ENCODE measurements at places on chromosomes 4 and X. TPM values are rescaled to one million over a fixed set of nuclear protein-coding genes. Genes with fewer than 3 reads are reported as not detected.
A peak's percentile ranks its signal among the peaks of the same experiment; 100 is the strongest.

The PPP1R2C gene
- total RNA-seq: not detected

DNA sequence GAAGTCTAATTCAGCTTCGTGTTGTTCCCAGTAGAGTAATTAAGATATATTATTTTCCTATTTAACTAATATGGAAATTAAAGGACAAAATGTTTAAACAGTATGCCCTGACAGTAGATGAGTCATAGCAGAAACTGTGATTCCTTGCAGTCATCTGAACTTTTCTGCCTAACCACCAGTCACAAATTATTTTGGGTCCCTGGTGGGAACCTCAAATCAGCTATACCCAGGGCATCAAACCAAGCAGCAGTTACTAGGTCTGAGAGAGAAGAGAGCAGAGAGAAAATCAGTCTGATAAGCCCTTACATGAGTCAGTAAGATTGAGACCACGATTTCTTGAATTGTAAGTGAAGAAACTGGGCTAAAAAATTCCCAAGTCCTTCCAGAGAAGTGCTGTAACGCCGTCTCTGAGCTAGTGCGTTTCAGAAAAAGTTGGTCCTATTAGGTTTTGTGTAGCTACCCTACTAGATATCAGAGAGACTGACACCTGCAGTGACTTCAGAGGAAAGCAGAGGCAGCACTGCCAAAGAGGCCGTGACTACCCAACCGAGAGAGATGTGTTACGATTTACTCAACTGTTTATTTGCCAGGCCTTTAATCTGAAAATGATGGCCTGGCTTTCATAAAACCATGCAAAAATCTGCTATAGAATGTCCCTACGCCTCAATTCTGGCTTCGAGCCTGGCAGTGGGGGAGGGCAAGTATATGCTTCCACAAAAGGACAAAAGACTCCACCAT lies 21.7 kb upstream of the GPM6A start:
- DNase-seq: no peak

The BRS3 gene
- not detected for total RNA-seq

DNA sequence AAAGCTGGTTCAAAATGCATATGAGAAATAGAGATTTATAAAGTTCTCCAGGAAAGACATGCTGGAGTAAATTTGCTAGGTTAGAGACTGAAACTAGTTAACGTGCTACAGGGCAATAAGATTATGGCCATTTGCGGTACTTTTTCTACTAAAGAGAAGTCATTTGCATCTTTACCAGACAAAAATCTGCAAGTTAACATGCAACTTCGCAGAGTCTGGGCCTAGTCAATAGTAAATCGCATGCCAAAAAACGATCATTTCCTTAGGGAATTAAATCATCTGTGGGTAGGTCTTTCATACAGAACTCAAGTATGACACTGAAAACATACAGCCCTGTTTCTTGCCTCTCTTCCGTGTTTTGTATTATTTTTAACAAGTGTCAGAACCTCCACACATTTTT lies 32.8 kb upstream of the REST start:
- no peak for DNase-seq

DNA sequence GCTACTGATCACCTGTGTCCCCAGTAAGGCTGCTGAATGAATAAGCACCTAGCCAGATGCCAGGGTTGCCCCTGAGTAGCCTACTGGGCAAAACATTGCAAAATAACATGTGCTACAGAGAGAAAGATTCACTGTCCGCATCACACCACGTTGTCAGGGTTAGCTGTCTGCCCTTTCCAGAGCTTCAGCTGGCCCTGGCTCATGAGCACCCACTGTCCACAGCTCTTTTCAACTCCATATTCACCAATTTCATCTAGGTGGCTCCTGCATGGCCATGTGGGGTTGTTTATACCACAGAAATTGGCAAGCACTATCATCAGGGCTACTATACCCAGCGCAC lies 227.7 kb upstream of the PSAPL1 start:
- no peak for DNase-seq

- no peak for DNase-seq
These were observed 71.1 kb downstream of the NSG1 start for GRCh38 chr4:4457803-4458553.

GRCh38 chr4:3366893-3367775 lies 74.3 kb downstream of the RGS12 start:
- no peak for DNase-seq

DNA sequence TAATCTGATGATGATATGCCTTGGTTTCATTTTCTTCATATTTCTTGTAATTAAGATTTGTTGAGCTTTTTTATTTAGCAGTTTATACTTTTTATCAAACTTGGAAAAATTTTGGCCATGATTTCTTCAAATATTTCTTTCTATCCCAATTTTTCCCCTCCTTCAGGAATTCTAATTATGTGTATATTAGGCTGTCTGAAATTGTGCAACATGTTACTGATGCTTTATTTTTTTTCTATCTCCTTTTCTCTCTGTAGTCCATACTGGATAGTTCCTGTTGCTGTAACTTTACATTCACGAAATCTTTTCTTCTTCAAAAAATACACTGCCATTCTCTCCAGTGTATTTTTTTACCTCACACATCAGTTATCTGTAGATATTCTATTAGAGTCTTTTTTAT lies 10.8 kb downstream of the THAP6 start:
- no peak for DNase-seq

DNA sequence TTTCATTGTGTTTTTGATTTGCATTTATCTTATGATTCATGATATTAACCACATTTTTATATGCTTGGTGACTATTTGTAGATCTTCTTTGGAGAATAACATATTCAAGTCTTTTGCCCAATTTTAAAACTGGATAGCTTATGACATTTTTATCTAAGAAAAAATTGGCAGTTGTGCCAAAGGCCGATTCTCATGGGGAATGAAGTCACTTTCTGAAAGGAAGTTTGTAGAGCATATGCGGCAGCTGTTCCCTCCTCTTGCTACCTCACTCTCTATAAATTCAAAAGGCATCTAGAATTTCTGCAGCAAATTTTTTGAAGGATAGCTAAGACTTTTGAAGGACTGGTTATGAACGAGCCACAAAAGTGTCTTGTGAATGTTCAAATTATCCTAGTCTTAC lies 2353.5 kb downstream of the ARAP2 start:
- DNase-seq: no peak

The EDA gene
- 19.2 TPM for total RNA-seq

GRCh38 chr4:150123796-150124677 lies 45.8 kb downstream of the DCLK2 start:
- no peak for DNase-seq

DNA sequence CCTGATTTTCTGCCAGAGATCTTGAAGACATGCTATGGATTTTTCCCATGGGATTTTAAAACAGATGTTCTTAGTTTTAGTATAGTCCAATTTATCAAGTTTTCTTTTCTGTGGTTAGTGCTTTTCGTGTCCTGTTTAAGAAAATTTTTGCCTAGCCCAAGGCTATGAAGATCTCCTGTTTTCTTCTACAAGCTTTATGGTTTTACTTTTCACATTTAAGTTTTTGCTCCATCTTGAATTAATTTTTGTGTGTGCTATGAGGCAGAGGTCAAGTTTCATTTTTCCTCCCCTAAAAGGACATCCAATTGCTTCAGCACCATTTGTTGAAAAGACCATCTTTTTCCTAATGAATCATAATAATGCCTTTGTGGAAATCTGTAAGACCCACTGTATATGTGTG lies 65.6 kb downstream of the POLR2B start:
- no peak for DNase-seq

GRCh38 chrX:1321674-1322073 lies 14.9 kb upstream of the IL3RA start:
- peak; percentile 6 for DNase-seq

GRCh38 chr4:146585761-146586333 lies 52.8 kb upstream of the POU4F2 start:
- DNase-seq: no peak

The KCTD8 gene
- total RNA-seq: 0.54 TPM

The SLIT2 gene
- 10.4 TPM for total RNA-seq

- DNase-seq: no peak
These were observed 116.1 kb downstream of the REELD1 start for GRCh38 chr4:146330392-146330791.

The MAOA gene
- 97.7 TPM for total RNA-seq

GRCh38 chr4:126268106-126268505 lies 953.4 kb downstream of the FAT4 start:
- DNase-seq: no peak

The SPOCK3 gene
- not detected for total RNA-seq

The LNX1 gene
- 11.5 TPM for total RNA-seq

The CNKSR2 gene
- total RNA-seq: 0.79 TPM

The ARX gene
- not detected for total RNA-seq

GRCh38 chr4:184657144-184657543 lies 7.6 kb downstream of the PRIMPOL start:
- DNase-seq: no peak

GRCh38 chr4:5448221-5448620 lies 260.1 kb downstream of the EVC2 start:
- DNase-seq: no peak

DNA sequence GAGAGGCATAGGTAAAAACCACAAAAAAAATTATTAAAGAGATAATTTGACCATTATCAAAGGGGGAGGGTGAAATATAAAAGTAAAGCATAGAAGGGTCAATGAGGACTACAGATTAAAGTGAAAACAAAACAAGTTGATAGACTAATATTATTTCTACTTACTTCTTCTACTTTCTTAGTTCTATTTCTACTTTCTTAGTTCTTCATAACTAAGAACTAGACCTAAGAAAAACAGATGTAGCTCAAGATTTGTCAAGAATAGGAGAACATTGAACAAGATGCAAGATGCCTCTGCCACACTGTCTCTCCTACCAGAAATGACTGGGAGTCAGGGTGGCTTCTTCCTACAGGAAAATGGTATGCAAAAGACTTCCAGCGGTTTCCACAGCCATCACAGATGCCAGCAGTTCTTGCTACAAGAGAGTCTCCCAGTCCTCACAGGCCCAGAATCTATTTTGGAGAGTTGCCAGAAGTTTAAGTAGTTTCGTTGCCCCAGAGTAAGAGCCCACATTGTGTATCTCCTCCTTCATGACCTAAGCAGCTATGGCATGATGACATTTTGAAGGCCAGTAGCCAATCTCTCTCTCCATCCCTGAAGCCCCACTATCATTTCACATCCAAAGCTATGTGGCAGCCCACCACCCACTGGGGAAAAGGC lies 42.9 kb upstream of the DDX60 start:
- DNase-seq: no peak

- DNase-seq: no peak
These were observed 6.7 kb downstream of the SHISA3 start for GRCh38 chr4:42404001-42404400.

DNA sequence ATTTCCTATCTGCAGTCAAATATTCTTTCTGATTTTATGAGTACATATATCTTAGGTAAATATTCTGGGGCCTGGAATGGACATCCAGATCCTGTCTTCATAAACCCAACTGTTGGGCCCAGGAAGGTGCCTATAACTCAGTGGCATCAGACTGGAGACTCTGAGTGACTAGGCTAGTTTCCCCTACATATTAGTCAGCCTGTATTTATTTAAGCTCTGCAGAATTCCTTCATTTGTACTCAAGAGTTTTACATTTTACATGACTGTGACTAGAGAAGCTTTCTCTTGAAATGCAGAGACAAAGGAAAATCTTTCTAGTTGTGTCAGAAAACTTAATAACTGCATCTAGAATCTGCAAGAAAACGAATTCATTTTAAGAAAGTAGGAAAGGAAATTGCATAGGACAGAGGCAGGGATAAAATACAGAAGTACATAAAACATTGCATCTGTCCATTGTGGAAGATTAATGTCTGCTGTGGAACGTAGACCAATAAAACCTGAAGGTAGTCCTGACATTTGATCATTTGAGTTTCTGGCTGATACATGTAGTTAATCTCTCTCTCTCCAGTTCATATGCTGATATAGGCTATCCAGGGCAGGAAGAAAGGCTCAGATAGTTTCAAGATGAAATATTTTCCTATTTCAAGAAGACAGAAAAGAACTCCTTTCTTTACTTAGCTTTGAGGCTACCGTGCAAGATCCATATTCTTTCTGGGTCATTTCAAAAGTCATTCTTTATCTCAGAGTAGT lies 78.2 kb downstream of the OPHN1 start:
- DNase-seq: no peak

The UGT2B15 gene
- not detected for total RNA-seq

The HAND2 gene
- total RNA-seq: 154 TPM

GRCh38 chrX:135521405-135522131 lies 1.1 kb downstream of the INTS6L start:
- peak; percentile 93 for DNase-seq

GRCh38 chr4:186107947-186108346 lies 3.4 kb downstream of the FAM149A start:
- DNase-seq: no peak

The EPHA5 gene
- total RNA-seq: 0.74 TPM

The ARMCX1 gene
- total RNA-seq: 35.3 TPM

The IL13RA2 gene
- total RNA-seq: not detected

The CHRNA9 gene
- total RNA-seq: not detected

The GLRA2 gene
- not detected for total RNA-seq

The C1QTNF7 gene
- total RNA-seq: 2.3 TPM

The CT83 gene
- total RNA-seq: not detected

DNA sequence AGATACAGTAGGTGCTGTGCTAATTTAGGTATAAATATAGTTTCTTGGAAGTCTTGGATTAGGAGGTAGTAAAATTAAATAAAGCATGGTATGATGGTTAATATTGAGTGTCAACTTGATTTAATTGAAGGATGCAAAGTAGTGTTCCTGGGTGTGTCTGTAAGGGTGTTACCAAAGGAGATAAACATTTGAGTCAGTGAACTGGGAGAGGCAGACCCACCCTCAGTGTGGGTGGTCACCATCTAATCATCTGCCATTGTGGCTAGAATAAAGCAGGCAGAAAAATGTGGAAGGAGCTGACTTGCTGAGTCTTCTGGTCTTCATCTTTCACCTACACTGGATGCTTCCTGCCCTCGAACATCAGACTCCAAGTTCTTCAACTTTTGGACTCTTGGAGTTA lies 153.7 kb upstream of the GK2 start:
- DNase-seq: no peak

DNA sequence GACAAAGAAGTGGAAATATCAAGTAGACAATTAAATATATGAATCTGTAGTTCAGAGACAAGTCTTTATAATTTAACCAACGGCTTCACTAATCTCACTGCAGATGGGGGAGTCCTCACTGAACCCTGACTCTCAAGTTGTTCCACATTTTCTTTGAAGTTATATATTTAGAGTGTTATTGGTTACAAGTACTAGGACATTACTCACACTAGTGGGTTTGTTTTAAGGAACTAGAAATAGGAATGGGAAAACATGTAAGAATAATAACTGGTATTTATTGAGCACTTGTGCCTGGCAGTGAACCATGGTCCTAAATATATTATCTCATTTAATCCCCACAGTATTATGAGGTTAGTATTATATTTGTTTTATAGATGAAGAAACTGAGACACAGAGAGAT lies 22.0 kb downstream of the MND1 start:
- DNase-seq: no peak

The SYN1 gene
- 8.6 TPM for total RNA-seq

Data from right cardiac atrium (tissue), 5 donors.